Effector memory CD4-positive, alpha-beta T cell (primary cell): ENCODE measurements at places on chromosomes 11 and 22.

GRCh38 chr11:96303064-96303463 is 39.9 kb downstream of the MAML2 start:
- no peaks in the 10 kb centered on the region for H3K27me3 ChIP-seq
- DNase-seq = no peak
- H3K27ac ChIP-seq = no peak overlapping the region
- H3K36me3 ChIP-seq = no peaks in the 10 kb centered on the region
- H3K4me1 ChIP-seq = no peaks in the 10 kb centered on the region

DNA sequence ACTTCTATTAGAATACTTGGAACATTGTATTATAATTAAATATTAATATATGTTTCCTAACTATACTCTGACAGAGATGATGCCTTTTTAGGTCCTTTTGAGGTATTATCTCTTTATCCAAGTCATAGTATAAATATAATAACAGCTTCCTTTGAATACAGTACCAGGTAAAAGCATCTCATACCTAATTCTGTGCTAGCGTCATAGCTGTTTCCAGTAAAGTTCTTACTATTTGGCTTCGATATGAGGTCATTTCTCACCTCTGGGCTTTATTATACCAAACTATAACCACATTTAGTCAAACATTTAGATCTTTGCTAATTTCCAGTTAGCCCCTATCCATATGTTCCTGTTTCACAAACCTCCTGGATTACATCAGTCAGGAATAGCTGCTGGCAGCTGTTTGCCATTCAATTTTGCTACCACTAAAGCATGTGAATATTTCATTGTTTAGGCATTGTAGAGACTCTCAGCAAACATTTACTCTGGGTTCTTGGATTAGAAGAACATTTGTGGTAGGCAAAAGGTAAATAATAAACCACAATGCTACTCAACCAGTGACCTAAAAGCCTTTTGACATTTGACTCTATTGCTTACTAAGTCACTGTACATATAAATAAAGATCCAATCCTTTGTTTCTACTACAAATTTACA is 255.1 kb downstream of the TTC28 start:
- H3K27me3 ChIP-seq = no peaks in the 10 kb centered on the region
- no peak overlapping the region for H3K4me3 ChIP-seq
- no peak for DNase-seq
- H3K27ac ChIP-seq = no peak overlapping the region
- H3K4me1 ChIP-seq = no peaks in the 10 kb centered on the region

DNA sequence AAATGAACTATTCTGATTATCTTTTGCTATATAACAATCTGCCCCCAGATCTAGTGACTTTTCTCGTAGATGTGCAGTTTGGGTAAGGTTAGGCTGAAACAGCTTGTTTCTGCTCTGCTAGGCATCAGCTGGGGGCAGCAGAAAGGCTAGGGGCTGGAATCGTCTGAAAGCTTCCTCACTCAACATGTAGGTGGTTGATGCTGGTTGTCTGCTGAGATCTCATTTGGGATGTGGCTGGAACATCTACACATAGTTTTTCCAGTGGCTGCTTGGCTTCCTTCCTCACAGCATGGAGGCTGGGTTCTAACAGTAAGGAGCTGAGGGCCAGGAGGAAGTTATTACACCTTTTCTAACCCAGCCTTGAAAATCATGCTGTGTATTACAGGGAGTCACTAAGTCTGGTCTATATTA is 30.2 kb downstream of the USP47 start:
- peaks cover 4% of the 10 kb centered on the region for H3K4me1 ChIP-seq
- no peaks in the 10 kb centered on the region for H3K36me3 ChIP-seq

DNA sequence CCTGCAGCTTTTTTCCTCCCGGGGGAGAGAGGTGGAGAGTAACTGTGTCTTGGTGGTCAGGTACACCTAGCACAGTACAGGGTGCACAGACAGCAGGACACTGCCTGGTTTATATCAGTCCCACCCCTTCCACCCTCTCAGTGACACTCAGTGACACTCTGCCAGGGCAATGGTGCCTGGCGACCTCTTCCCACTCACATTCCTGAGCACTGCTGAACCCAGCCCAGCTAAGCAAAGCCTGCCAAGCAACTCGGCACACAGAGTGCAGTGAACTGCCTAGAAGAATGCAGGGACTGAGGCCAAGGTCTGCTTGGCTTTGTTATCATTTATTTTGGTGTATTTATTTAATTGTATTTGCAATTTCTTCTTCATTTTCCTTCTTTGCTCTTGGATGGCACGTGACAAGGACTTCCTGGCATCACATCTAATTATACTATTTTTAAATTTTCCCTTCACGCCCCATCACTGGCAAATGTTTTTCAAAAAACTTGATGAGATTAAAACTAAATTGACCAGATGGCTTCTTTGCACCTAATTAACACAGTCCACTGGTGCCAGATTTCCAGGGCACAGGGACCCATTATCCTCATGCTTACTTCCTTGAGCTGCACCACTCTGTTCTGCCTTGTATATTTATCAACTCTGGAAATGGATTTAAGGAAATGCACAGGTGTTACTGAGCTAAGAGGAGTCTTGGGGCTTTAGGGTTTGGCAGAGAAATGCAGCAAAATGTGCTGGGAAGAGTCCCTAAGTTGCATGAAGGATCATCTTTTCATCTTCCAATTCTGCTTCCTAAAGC is 205.6 kb downstream of the ADAMTS15 start:
- no peak for DNase-seq
- no peak overlapping the region for H3K27ac ChIP-seq
- no peaks in the 10 kb centered on the region for H3K36me3 ChIP-seq
- no peaks in the 10 kb centered on the region for H3K27me3 ChIP-seq
- no peak overlapping the region for H3K4me3 ChIP-seq
- H3K4me1 ChIP-seq = no peaks in the 10 kb centered on the region

DNA sequence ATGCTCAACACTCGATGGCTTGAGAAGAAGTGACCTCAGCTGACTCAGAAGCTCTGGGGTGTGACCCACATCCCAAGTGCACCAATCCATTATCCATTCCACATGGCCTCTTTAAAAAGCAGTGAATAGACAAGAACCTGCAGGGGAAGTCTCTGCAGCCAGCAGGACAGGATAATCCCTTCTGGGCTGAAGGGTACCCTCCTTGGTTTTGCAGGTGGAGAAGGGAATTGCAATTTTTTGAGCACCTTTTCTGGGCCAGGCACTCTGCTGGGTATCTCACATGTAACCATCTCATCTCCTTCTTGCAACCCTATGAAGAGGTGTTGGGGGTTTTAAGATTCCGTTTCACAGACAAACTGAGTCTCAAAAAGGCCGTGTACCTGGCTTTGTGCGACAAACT is 76.6 kb downstream of the MYO18B start:
- no peak overlapping the region for H3K4me3 ChIP-seq
- H3K36me3 ChIP-seq = no peaks in the 10 kb centered on the region
- H3K27me3 ChIP-seq = no peaks in the 10 kb centered on the region
- no peak overlapping the region for H3K27ac ChIP-seq

- no peaks in the 10 kb centered on the region for H3K27me3 ChIP-seq
- peak overlapping the region; percentile 87 for H3K27ac ChIP-seq
- peaks cover 11% of the 10 kb centered on the region for H3K36me3 ChIP-seq
- peak overlapping the region; percentile 91 for H3K4me3 ChIP-seq
- peaks cover 29% of the 10 kb centered on the region for H3K4me1 ChIP-seq
These were observed 851 bp downstream of the PTDSS2 start for GRCh38 chr11:450809-451451.

DNA sequence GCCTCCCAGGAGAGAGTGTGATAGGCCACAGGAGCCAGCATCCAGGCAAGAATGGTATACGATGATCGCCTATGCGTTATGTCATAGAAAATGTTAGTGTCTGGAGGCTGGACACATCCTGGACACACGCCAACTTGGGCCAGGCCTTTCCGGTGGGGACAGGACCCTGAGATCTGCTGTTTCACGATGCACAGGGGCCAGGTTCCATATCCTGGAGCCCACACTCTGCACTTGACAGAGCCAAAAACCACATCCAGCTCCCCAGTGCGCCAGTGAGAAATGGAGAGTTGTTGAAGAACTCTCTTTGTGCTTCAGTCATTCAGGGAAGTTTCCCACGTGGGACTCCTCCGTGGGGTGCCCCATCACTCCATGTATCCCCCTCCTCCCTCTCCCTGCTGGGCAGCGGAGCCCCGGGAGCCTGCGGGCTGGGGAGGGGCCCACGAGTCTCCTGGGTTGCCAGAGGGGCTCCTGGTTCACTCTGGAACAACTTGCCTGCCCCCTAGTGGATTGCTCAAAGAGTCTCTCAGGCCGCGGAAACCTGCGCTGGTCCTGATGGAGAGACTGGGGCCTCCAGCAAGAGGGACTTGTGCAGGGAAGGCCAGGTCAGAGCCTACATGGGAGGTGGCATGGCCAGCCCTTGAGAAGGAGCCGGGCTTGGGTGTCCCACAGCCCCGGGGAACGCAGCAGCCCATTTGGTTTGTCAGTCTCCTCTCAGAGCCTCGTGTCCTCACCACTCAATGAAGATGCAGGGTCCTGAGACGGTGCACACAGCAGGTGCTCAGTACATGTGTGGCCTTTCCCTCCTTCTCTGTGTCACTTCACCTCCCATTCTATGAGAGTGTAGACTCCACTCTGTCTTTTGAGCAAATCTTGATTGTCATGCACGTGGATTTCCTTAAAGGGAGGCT is 10.2 kb upstream of the LRRC32 start:
- H3K27me3 ChIP-seq = no peaks in the 10 kb centered on the region
- no peaks in the 10 kb centered on the region for H3K4me1 ChIP-seq
- H3K36me3 ChIP-seq = no peaks in the 10 kb centered on the region
- DNase-seq = peak; percentile 38
- no peak overlapping the region for H3K4me3 ChIP-seq

DNA sequence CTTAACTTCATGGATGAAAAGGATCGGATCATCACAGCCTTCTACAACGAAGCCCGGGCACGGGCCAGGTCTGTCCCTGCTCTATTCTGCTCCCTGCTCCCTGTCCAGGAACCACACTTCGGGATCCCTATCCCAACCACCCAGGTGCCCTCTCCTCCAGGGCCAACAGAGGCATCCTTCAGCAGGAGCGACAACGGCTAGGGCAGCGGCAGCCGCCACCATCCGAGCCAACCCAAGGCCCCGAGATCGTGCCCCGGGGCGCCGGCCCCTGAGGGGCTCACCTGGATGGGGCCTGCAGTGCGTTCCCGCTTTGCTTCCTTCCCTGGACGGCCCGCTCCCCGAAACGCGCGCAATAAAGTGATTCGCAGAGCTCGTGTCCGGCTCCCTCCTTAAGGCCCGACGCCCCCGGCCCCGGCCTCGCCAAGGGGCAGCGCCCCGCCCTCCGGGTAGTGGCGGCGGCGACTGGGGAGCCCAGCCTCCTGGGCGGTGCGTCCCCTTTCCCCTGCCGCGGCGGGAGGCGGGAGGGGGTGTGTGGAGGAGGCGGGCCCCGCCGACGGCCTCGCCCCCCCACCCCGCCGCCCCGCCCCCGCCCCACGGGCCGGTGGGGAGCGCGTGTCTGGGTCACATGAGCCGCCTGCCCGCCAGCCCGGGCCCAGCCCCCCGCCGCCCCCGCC is at the start of gene VEGFB:
Gene VEGFB (plus strand): TSS at position 672 of the 674 bp plus-strand sequence. CDS start 250 bp downstream, outside the sequence.
- H3K4me3 ChIP-seq = peak within 1 kb of the TSS; percentile 68
- H3K4me1 ChIP-seq = peaks cover 33% of the 10 kb centered on the region
- peak within 1 kb of the TSS; percentile 60 for H3K27ac ChIP-seq

- H3K4me3 ChIP-seq = peak overlapping the region; percentile 85
- H3K4me1 ChIP-seq = peaks cover 41% of the 10 kb centered on the region
- H3K36me3 ChIP-seq = peaks cover 18% of the 10 kb centered on the region
- peak overlapping the region; percentile 97 for H3K27ac ChIP-seq
- no peaks in the 10 kb centered on the region for H3K27me3 ChIP-seq
These were observed 2.6 kb downstream of the CD44 start for GRCh38 chr11:35141571-35141971.

- peaks cover 56% of the 10 kb centered on the region for H3K4me1 ChIP-seq
- H3K27me3 ChIP-seq = no peaks in the 10 kb centered on the region
- peak overlapping the region; percentile 11 for H3K4me3 ChIP-seq
- no peaks in the 10 kb centered on the region for H3K36me3 ChIP-seq
- peak; percentile 62 for DNase-seq
These were observed 245.8 kb downstream of the ETS1 start for GRCh38 chr11:128341280-128342248.

- DNase-seq = no peak
- H3K27ac ChIP-seq = no peak overlapping the region
- peaks cover 6% of the 10 kb centered on the region for H3K36me3 ChIP-seq
- H3K27me3 ChIP-seq = no peaks in the 10 kb centered on the region
- peaks cover 17% of the 10 kb centered on the region for H3K4me1 ChIP-seq
- H3K4me3 ChIP-seq = no peak overlapping the region
These were observed 1.5 kb downstream of the ASPHD2 start for GRCh38 chr22:26430600-26430999.

- peak within 1 kb of the TSS; percentile 70 for H3K27ac ChIP-seq
- DNase-seq = peak; percentile 94
- peaks cover 17% of the 10 kb centered on the region for H3K36me3 ChIP-seq
- H3K4me3 ChIP-seq = peak within 1 kb of the TSS; percentile 91
- peaks cover 13% of the 10 kb centered on the region for H3K4me1 ChIP-seq
These were observed at the start of the genes C22orf23 and POLR2F for GRCh38 chr22:37953437-37954179. Gene C22orf23 (minus strand): TSS chr22:37953601. CDS start chr22:37953149, 452 bp downstream. Gene POLR2F (plus strand): TSS chr22:37953699. CDS start chr22:37953788, 89 bp downstream.

- H3K27me3 ChIP-seq = no peaks in the 10 kb centered on the region
- peaks cover 32% of the 10 kb centered on the region for H3K36me3 ChIP-seq
- H3K27ac ChIP-seq = peak overlapping the region; percentile 80
- H3K4me1 ChIP-seq = peaks cover 35% of the 10 kb centered on the region
- H3K4me3 ChIP-seq = peak overlapping the region; percentile 74
- DNase-seq = no peak
These were observed 14.8 kb upstream of the WDR74 start for GRCh38 chr11:62854013-62854824.

- no peaks in the 10 kb centered on the region for H3K4me1 ChIP-seq
- no peaks in the 10 kb centered on the region for H3K27me3 ChIP-seq
- H3K27ac ChIP-seq = no peak overlapping the region
These were observed 622.1 kb downstream of the OPCML start for GRCh38 chr11:132910011-132910760.

DNA sequence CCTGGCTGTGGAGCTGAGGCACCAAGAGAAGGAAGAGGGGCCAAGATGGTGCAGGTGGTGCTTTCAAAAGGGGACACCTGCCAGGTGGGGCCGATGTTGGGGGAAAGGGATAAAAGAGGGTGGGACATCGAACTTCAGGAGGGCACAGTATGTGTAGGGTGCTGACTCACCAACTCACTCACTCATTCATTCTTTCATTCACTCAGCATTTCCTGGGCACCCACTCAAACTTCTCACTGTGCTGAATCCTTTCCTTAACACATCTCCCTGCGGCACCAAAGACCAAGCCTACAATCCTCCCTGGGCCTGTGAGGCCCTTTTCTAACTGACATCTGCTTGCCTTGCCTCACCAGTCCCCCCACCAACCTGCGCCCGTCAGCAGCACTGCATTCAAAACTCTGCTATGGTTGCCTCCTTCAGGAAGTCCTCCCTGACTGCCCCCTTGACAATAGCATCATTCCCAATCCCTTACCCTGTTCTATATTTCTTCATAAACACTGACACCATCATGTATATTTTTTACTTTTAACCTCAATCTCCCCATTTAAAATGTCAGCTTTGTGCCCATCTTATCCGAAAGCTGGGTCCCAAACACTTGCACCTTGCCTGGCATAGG is 246.6 kb downstream of the MN1 start:
- H3K27me3 ChIP-seq = no peaks in the 10 kb centered on the region
- H3K36me3 ChIP-seq = no peaks in the 10 kb centered on the region
- H3K4me1 ChIP-seq = no peaks in the 10 kb centered on the region
- DNase-seq = no peak
- no peak overlapping the region for H3K4me3 ChIP-seq
